ENCODE measurements at places on chromosomes 2 and 18. TPM values are rescaled to one million over a fixed set of nuclear protein-coding genes. Genes with fewer than 3 reads are reported as not detected.

- no peak for DNase-seq
These were observed 7.8 kb downstream of the MTHFD2 start for GRCh38 chr2:74206180-74206688.

Gene LCT
- 2.8 TPM for total RNA-seq

Gene CYP27A1
- 6.5 TPM for total RNA-seq

Gene STARD6
- not detected for total RNA-seq

DNA sequence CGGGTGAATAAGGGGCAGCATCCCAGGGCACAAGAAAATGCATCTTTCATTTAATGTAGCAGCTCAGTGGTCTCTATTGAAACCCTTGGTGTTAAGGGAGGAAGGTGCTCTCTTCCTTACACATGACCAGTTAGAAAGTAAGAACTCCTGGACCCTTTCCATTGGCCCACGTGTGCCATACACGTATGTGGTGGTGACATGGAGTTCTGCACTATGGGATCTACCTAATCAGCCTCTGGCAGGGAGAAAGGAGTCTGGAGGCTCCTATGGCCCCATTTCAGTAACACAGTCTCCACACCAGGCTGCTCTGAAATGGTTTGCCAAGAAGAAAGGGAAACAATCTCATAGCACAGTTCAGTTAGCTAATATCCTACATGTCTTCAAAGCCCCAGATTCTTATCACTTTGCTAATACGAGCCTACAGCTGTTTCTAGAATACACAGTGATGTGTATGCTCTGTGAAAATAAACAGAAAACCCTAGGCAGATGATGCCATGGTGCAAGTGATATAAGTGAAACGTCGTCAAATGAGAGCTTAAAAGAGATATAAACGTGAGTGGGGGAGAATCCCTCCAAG lies 7.0 kb downstream of the EFEMP1 start:
- no peak for DNase-seq

Gene CD207
- not detected for total RNA-seq

Gene MLPH
- 14.8 TPM for total RNA-seq

DNA sequence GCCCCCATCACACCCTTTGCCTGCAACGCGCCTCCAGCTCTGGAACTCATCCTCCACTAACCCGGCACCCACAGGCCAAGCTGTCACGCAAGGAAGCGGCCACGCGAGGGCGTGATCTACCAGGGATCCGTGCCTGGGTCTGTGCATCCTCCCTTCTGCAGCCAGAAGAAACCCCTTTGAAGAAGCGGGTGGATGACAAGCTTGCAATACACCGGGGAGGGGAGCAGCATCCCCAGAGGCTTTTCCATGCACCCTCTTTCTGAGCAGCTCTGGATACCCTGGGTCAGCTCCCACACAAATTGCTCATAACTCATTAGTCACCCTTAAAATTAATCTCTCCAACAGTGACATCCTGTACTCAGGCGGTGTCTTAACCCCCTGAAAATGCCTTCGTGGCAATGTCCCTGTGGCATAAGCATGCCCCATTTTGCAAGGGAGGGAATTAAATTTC lies 47.6 kb downstream of the PDCL3 start:
- DNase-seq: peak; percentile 80

DNA sequence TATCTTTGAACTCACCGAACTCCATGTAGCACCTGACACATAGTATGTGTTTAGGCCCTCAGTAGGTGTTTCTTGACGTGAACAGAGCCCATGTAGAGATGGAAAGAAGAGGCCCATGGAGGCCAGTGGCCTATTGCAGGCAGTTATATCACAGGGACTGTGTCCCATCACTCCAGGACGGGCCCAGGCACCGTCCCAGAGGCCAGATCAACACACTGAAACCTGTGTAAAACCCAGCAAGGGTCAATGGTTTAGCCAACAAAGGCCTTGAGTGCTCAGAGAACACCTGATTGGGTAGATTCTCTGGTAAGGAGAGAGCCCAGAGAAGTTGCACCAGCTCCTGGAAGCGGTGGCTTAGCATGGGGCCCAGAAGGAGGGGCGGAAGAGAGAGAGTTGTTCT lies 82.8 kb downstream of the INHBB start:
- no peak for DNase-seq

GRCh38 chr2:10449838-10450691 lies 1.9 kb upstream of the ODC1 start:
- no peak for DNase-seq

GRCh38 chr2:158659483-158659882 lies 135.6 kb upstream of the DAPL1 start:
- DNase-seq: no peak

Gene ELOA2
- not detected for total RNA-seq

Gene TCF23
- not detected for total RNA-seq

DNA sequence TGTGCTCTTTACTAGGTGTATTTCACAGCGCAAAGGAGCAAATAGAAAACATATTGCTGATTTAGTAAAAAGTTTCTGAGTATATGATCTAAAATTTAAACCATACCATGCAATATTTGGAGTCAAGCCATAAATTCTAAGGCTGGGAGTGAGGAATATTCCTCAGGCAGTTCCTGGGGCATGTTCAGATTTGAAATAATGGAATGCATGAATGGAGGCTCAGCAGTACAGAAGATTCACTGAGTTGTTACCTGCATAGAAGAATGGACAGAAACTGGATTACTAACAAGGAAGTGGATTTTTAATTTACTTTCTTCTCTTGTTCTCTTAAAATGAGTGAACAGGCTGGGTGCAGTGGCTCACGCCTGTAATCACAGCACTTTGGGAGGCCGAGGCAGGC lies 441.0 kb upstream of the MAP2 start:
- no peak for DNase-seq

DNA sequence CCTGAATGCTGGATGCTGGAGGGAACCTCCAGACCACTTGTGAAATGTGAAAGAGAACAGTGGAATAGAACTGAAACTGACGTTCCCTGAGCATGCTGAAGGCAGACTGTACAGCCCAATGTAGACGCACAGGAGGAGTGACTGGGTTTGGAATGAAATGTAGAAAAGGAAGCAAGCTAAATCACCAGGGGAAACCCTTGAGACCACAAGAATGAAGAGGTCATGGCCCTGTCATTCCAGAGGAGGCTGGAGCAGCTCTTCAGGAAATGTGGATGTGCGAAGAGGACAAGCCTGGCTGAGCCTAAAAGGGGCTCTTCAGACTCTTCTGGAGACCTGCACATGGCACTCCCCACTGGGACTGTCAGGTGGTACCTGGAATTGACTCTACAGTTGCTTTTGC lies 118.5 kb upstream of the ALPP start:
- no peak for DNase-seq

Gene GATA6
- 39.8 TPM for total RNA-seq

DNA sequence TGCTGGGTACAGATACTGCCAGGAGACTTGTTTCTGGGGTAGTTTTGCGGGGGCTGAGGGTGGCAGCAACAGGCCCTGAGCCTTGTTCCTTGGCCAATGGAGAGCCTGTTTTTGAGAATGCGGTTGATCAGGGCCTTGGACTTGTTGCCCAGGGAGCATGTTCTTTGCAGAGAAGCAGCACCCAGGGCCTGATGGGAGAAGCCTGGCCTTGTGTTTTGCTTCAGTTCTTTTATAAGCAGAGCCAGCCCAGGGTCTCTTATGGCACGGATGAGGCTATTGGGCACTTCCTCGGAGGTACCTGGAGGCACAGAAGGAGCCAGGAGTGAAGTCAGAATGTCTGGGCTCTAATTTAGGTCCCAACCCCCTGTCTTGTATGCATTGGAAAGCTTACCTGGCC lies 85.1 kb upstream of the MCFD2 start:
- no peak for DNase-seq

GRCh38 chr2:36780231-36780839 lies 83.8 kb downstream of the VIT start:
- no peak for DNase-seq

DNA sequence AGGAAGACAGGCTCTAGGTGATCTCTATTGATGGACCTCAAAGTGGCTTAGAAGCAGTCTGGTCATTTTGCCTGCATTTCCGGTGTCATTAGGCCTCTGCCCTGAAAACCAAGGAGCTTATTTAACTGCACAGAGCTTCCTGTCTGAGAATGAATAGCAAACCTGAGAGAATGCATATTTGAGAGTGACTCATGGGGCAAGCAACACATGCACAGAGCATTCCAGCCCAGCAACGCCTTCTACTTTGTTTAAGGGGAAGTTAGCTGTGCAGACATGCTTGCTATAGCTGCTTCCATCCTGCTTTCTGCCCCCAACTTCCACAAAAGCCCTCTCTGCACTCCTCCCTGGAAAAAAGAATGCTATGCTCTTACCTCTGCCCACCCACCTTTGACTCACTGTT lies 232.8 kb downstream of the GRB14 start:
- no peak for DNase-seq

GRCh38 chr2:171042253-171042969 lies 113.4 kb downstream of the GORASP2 start:
- no peak for DNase-seq

- DNase-seq: no peak
These were observed 192.6 kb upstream of the HDAC4 start for GRCh38 chr2:239593455-239593854.

DNA sequence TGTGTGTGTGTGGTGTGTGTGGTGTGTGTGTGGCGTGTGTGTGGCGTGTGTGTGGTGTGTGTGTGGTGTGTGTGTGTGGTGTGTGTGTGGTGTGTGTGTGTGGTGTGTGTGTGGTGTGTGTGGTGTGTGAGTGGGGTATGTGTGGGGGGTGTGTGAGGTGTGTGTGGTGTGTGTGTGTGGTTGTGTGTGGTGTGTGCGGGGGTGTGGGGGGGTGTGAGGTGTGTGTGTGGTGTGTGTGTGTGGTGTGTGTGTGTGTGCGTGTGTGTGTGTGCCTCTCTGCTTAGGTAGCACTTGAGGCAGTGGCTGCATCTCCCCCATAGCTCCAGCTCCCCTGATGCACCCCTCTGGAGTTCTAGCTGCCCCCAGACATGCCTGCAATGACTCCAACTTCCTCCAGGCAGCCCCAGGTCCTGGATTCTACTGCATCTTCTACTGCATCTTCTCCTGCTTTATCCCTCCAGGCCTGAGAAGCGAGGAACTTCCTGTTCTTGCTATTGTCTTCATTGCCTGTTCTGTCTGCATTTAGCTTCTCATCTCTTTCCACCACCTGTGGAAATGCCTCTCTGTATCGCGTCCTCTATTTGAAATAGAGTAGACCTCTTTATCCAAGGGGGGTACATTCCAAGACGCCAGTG lies 22.2 kb upstream of the MLPH start:
- no peak for DNase-seq

DNA sequence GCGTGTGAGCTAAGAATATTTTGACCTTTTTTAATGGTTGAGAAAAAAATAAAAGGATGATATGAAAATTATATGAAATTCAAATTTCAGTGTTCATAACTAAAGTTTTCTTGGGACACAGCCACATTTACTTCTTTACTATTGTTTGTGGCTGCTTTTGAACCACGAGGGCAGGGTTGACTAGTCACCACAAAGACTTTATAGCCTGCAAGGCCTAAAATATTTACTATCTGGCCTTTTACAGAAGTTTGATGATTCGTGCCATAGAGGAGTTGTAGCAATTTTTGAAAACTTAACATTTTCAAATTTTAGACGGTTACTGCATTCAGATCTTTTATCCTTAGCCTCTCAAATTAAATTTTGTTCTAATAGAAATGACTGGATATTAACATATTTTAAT lies 69.9 kb downstream of the LIMS1 start:
- DNase-seq: no peak

GRCh38 chr2:237065071-237065377 lies 20.7 kb upstream of the COPS8 start:
- DNase-seq: no peak

Gene PTPRN
- 17.5 TPM for total RNA-seq

GRCh38 chr2:143730953-143731260 lies 601.7 kb downstream of the ARHGAP15 start:
- DNase-seq: no peak

Gene HOXD10
- total RNA-seq: 0.19 TPM

- DNase-seq: no peak
These were observed at the start of gene MSL3B for GRCh38 chr2:233867993-233868532. Gene MSL3B (minus strand): TSS chr2:233868386.

- no peak for DNase-seq
These were observed 43.5 kb upstream of the ACVR1C start for GRCh38 chr2:157672129-157672528.

DNA sequence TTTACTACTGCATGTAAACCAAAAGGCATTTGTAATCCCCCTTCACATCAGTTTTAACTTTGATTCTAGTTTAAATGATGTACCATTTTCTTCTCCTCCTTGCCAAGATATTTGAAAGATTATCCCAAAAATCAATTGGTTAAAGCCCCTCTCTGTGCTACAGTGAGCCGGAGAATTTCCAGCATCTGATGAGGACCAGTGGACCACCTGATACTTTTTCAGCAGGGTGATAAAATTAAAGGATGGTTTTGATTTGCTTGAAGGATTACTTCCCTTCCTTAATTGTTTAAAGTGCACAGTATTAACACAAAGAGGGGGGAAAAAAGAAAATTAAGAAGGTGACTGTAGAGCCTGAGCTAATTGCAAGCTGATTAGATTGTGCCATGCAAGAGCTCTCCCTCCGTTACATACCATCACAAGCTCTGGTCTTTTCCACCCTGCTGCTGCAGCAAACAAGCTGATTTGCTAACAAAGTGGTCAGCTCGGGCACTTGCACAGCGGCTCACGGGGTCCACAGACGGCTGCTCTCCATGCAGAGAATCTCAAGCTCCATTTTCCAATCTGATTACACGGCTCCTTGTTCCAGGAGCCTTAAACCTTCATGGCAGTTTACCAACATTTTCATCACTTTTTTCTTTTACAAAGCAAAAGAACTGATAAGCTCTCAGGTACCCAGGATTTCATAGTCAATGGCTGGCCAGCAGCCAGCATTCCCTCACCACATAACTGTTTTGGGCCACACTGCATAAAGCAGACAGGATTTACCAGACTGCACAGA lies 22.1 kb downstream of the FIGN start:
- no peak for DNase-seq

Gene SLC23A3
- total RNA-seq: 5.5 TPM

GRCh38 chr2:221606424-221606823 lies 34.3 kb upstream of the EPHA4 start:
- no peak for DNase-seq

Gene DTNA
- total RNA-seq: 8.6 TPM

DNA sequence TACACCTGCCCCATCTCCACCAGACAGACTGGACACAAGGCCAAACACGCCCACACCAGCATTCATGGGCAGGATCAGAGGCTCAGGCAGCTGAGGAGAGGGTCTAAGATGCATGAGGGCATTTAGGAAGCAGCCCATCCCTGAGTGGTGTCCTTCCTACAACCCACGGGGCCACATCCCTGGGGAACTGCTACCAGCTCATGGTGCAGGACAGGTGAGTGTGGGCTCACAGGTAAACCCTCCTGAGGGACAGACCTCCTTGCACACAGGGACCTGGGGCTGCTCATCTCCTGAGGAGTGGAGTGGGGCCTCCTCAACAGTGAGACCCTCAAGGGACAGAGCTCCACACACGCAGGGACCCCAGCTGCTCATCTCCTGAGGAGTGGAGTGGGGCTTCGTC lies 14.6 kb downstream of the PARD6G start:
- no peak for DNase-seq
